ENCODE measurements at places on chromosomes 5 and 9.

DNA sequence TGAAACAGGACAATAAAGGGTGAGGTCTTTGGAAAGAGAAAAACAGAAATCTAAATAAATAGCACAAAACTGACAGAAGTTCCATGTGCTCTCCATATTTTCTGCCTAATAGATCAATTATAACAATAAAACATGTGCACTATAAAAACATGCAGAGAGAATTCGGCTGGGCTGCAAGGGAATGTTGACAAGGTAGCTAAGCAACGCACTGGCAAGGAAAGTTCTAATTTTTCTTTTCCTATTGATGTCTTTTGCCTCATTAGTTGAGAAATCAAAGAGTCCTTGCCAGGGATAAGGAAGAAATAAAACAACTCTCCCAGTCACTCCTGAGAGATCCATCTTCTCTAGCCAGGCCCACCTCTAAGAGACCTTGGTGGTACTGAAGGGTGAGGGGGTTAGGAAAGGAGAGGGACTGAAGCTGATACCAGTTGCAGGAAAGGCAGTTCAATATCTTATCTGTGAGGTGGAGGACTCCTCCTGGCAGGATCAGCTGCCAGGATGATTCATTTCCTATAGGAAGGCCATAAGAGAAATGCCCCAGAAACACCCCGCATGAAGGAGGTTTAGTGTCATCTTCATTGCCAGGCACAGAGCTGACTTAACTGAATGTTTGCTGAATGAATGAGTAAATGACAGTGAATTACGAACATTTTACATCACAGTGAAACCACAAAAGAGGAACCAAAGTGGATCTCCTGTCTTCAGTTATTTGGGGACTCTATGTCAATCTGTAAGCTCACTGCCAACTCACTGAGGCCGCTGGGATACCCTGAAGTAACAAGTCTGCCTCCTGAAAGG, 63.7 kb upstream of the IFNK start:
- peak; percentile 84 for DNase-seq
- H3K27me3 ChIP-seq = no peaks in the 10 kb centered on the region
- peaks cover 31% of the 10 kb centered on the region for H3K4me1 ChIP-seq
- no peak overlapping the region for H3K4me3 ChIP-seq
- H3K27ac ChIP-seq = peak overlapping the region; percentile 15
- peaks cover 2% of the 10 kb centered on the region for H3K36me3 ChIP-seq

GRCh38 chr5:132076202-132076830, 2.7 kb downstream of the CSF2 start:
- no peaks in the 10 kb centered on the region for H3K27me3 ChIP-seq
- H3K27ac ChIP-seq = no peak overlapping the region
- no peak for DNase-seq

- no peak for DNase-seq
- no peak overlapping the region for H3K4me3 ChIP-seq
- no peaks in the 10 kb centered on the region for H3K4me1 ChIP-seq
Measured at GRCh38 chr5:73030995-73031394, 75.2 kb downstream of the FCHO2 start.

DNA sequence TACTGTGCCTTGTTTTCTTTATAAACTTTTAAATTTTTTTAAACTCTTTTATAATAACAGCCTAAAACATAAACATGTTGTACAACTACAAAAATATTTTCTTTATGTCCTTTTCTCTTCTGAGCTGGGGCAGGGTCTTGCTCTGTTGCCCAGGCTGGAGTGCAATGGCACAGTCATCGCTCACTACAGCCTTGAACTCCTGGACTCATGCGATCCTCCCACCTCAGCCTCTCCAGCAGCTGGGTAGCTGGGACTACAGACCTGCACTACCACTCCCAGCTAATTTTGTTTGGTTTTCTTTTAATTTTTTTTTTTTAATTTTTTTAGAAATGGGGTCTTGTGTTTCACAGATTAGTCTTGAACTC, 31.5 kb downstream of the TTC1 start:
- no peaks in the 10 kb centered on the region for H3K27me3 ChIP-seq
- no peak for DNase-seq
- H3K4me3 ChIP-seq = no peak overlapping the region
- H3K36me3 ChIP-seq = peaks cover 5% of the 10 kb centered on the region
- H3K27ac ChIP-seq = no peak overlapping the region

- H3K4me1 ChIP-seq = no peaks in the 10 kb centered on the region
- no peak for DNase-seq
- H3K27me3 ChIP-seq = no peaks in the 10 kb centered on the region
- H3K27ac ChIP-seq = no peak overlapping the region
- H3K36me3 ChIP-seq = no peaks in the 10 kb centered on the region
Measured at GRCh38 chr5:98594098-98594497, 179.4 kb upstream of the RGMB start.

GRCh38 chr9:108551030-108551841, 304.6 kb downstream of the ACTL7B start:
- no peaks in the 10 kb centered on the region for H3K4me1 ChIP-seq
- DNase-seq = no peak
- no peak overlapping the region for H3K27ac ChIP-seq
- no peaks in the 10 kb centered on the region for H3K36me3 ChIP-seq

GRCh38 chr5:100902440-100903038, 543 bp downstream of the ST8SIA4 start:
- peak overlapping the region; percentile 82 for H3K4me3 ChIP-seq
- no peaks in the 10 kb centered on the region for H3K36me3 ChIP-seq
- DNase-seq = peak; percentile 79
- H3K27me3 ChIP-seq = no peaks in the 10 kb centered on the region
- H3K4me1 ChIP-seq = peaks cover 45% of the 10 kb centered on the region

GRCh38 chr5:151054709-151055108, 26.1 kb downstream of the TNIP1 start:
- no peak overlapping the region for H3K4me3 ChIP-seq
- peaks cover 4% of the 10 kb centered on the region for H3K36me3 ChIP-seq
- H3K4me1 ChIP-seq = peaks cover 39% of the 10 kb centered on the region
- no peak for DNase-seq
- no peaks in the 10 kb centered on the region for H3K27me3 ChIP-seq
- no peak overlapping the region for H3K27ac ChIP-seq

GRCh38 chr9:122463828-122464632, 13.7 kb downstream of the OR1J1 start:
- no peaks in the 10 kb centered on the region for H3K36me3 ChIP-seq
- H3K4me1 ChIP-seq = peaks cover 6% of the 10 kb centered on the region
- peaks cover 10% of the 10 kb centered on the region for H3K27me3 ChIP-seq
- H3K27ac ChIP-seq = peak overlapping the region; percentile 57
- H3K4me3 ChIP-seq = peak overlapping the region; percentile 58
- peak; percentile 42 for DNase-seq

GRCh38 chr5:156621719-156622118, 228.4 kb upstream of the PPP1R2B start:
- H3K4me3 ChIP-seq = no peak overlapping the region
- H3K27me3 ChIP-seq = no peaks in the 10 kb centered on the region
- H3K4me1 ChIP-seq = no peaks in the 10 kb centered on the region

DNA sequence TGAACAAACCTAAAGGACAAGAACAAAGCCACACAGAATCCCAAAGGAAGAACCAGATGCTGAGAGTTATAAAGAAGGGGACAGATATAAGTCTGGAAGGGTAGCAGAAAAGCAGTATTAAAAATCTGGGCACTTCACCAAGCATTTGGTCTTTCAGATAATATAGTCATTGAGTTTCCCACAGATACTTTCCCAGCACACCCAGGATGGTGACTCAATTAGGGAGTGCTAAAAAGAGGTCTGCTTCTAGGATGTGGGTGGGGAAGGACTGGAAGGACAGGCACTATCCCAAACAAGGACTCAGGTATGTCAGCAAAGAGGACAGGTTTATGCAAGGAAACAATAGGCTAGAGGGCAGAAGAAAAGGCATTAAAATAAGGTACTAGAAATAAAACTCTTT, 59.3 kb downstream of the DIAPH1 start:
- no peak overlapping the region for H3K4me3 ChIP-seq
- H3K27me3 ChIP-seq = no peaks in the 10 kb centered on the region

DNA sequence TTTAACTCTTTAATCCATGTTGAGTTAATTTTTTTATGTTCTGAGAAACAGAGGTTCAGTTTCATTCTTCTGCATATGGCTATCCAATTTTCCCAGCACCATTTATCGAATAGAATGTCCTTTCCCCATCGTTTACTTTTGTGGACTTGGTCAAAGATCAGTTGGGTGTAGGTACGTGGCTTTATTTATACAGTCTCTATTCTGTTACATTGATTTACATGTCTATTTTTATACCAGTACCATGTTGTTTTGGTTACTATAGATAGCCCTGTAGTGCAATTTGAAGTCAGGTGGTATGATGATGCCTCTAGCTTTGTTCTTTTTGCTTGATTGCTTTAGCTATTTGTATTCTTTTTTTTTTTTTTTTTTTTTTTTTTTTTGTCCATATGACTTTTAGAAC, 462.0 kb downstream of the HTR1A start:
- H3K27me3 ChIP-seq = no peaks in the 10 kb centered on the region
- no peaks in the 10 kb centered on the region for H3K36me3 ChIP-seq
- H3K27ac ChIP-seq = no peak overlapping the region
- no peak overlapping the region for H3K4me3 ChIP-seq

GRCh38 chr5:94910721-94911120, 292.3 kb downstream of the SLF1 start:
- H3K27me3 ChIP-seq = no peaks in the 10 kb centered on the region
- no peaks in the 10 kb centered on the region for H3K4me1 ChIP-seq
- no peak overlapping the region for H3K27ac ChIP-seq
- no peak for DNase-seq

- peaks cover 3% of the 10 kb centered on the region for H3K4me1 ChIP-seq
- no peaks in the 10 kb centered on the region for H3K36me3 ChIP-seq
- no peak overlapping the region for H3K4me3 ChIP-seq
- no peak overlapping the region for H3K27ac ChIP-seq
Measured at GRCh38 chr9:120698766-120699165, 15.5 kb downstream of the MEGF9 start.

GRCh38 chr5:137400571-137400970, 98.6 kb downstream of the SPOCK1 start:
- no peaks in the 10 kb centered on the region for H3K36me3 ChIP-seq
- DNase-seq = no peak
- H3K27ac ChIP-seq = no peak overlapping the region
- no peaks in the 10 kb centered on the region for H3K27me3 ChIP-seq
- no peak overlapping the region for H3K4me3 ChIP-seq

GRCh38 chr5:151047814-151048425, 27.5 kb downstream of the GPX3 start:
- H3K27me3 ChIP-seq = no peaks in the 10 kb centered on the region
- peaks cover 91% of the 10 kb centered on the region for H3K36me3 ChIP-seq
- no peak overlapping the region for H3K4me3 ChIP-seq
- H3K27ac ChIP-seq = no peak overlapping the region
- H3K4me1 ChIP-seq = peaks cover 12% of the 10 kb centered on the region

GRCh38 chr9:92151691-92152393, 36.6 kb upstream of the SPTLC1 start:
- H3K36me3 ChIP-seq = no peaks in the 10 kb centered on the region
- H3K4me1 ChIP-seq = no peaks in the 10 kb centered on the region
- peaks cover 4% of the 10 kb centered on the region for H3K27me3 ChIP-seq
- H3K4me3 ChIP-seq = no peak overlapping the region
- DNase-seq = no peak

DNA sequence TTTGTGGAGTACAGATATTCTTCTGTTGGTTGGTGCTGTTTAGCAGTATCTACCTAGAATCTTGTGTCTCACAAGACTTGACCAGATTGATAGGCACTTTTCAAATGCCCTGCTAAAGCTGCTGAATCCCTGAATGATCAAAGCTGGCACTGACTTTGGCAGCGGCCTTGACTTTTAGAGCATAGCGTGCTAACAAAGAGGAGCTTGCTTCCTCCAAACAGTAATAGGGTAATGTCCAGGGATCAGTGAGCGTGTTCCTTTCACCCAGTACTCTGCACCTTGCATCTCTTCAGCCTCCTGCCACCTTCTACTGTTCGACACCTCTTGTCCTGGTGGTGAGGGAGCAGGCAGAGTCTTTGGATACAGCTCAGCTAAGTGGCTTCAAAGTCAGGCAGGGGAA, 100.8 kb downstream of the IQGAP2 start:
- H3K36me3 ChIP-seq = no peaks in the 10 kb centered on the region
- H3K4me3 ChIP-seq = no peak overlapping the region
- no peak for DNase-seq
- no peak overlapping the region for H3K27ac ChIP-seq

DNA sequence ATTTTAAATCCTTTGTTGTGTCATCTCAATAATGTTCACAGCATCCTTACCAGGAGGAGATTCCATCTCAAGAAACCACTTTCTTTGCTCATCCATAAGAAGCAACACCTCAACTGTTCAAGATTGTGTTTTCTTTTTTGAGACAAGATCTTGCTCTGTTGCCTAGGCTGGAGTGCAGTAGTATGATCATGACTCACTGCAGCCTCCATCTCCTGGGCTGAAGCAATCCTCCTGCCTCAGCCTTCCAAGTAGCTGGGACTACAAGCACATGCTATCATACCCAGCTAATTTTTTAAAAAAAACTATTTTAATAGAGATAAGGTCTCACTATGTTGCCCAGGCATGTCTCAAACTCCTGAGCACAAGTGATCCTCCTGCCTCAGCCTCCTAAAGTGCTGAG, 60.0 kb downstream of the ABHD17B start:
- H3K27ac ChIP-seq = no peak overlapping the region
- H3K4me3 ChIP-seq = no peak overlapping the region
- H3K27me3 ChIP-seq = no peaks in the 10 kb centered on the region
- no peaks in the 10 kb centered on the region for H3K4me1 ChIP-seq

DNA sequence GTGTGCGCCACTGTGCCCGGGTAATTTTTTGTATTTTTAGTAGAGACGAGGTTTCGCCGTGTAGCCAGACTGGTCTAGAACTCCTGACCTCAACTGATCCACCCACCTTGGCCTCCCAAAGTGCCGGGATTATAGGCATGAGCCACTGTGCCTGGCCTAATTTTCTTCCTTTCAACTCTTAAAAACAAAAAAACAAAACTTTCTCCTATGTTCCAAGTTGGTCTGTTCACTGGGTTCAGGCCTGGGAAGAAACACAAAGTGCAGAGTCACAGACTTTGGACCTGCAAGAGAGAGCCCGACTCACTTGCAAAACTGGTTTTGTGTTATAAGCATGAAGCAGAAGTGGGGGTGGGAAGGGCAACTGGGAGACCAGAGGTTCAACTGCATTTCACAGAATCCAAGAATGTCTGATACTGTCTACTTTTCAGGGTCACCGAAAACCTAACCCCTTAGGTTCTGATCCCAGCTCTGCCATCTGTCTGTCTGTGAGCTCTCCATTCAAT, 5.2 kb upstream of the HDHD3 start:
- H3K4me3 ChIP-seq = no peak overlapping the region
- no peak overlapping the region for H3K27ac ChIP-seq
- DNase-seq = no peak
- H3K36me3 ChIP-seq = no peaks in the 10 kb centered on the region
- H3K4me1 ChIP-seq = peaks cover 3% of the 10 kb centered on the region
- no peaks in the 10 kb centered on the region for H3K27me3 ChIP-seq

DNA sequence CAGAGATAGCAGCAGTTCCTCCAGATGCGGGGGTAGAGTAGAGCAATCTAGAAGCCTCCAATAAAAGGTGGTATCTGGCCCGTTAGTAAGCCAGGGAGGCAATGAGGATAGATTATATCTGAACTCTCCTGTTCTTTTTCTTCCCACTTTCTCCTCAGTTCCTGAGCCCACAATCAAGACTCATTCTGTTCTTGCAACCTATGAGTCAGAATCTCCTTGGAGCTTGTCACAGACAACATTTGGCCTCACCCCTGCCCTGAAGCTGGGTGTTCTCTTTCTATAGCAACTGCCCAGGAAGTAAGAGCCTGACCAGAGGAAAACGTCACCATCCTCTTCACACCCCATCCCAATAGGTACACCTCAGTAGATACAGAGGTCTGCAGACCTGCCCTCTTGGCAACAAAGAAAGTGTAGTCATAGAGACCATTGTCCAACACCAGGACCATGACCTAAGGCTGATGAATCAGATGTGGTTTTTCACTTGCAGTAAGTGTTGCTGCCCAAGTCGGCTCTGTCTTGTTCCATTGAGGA, 76.3 kb upstream of the PCA3 start:
- H3K4me1 ChIP-seq = peaks cover 3% of the 10 kb centered on the region
- H3K27ac ChIP-seq = no peak overlapping the region
- H3K36me3 ChIP-seq = no peaks in the 10 kb centered on the region
